Cortex of kidney (tissue), 1 donor: ENCODE measurements at places on chromosomes 11 and 22.

GRCh38 chr11:12585861-12586260 lies 88.4 kb upstream of the TEAD1 start:
- no peak for DNase-seq

- DNase-seq: no peak
Measured at GRCh38 chr11:34044664-34045485, 6.7 kb upstream of the CAPRIN1 start.

DNA sequence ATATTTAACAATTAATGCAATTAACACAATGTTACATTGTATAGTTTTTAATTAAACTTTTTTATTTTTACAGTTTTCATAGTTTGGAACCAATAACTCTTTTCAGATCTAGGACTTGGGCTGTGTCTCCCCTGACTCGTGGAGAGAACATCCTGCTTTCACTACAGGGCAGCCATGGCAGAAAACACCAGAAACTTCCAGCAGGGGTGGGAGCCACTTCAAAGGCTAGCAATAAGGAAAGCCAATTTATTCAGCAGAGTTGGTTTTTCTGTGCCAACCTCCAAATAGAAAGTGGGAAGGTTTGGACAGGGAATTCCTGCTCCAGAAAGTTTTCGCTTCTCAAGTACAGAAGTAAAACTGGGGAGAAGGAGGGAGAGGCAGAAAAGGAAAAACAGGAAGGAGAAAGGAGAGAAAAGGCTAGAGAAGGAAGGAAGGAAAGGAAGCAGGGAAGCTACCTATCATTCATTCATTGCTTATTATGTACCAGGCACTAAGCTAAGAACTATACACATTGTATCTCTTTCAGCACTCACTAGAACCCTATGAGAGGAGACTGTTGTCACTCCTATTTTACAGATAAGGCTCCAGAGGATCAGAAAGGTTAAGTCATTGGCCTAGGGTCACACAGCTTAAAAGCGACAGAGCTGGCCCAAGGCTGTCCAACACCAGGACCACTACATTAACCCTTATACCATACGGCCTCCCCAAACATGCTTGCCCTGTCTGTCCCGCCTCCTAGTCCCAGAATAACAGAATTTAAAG lies 54.8 kb upstream of the CREB3L1 start:
- DNase-seq: no peak

DNA sequence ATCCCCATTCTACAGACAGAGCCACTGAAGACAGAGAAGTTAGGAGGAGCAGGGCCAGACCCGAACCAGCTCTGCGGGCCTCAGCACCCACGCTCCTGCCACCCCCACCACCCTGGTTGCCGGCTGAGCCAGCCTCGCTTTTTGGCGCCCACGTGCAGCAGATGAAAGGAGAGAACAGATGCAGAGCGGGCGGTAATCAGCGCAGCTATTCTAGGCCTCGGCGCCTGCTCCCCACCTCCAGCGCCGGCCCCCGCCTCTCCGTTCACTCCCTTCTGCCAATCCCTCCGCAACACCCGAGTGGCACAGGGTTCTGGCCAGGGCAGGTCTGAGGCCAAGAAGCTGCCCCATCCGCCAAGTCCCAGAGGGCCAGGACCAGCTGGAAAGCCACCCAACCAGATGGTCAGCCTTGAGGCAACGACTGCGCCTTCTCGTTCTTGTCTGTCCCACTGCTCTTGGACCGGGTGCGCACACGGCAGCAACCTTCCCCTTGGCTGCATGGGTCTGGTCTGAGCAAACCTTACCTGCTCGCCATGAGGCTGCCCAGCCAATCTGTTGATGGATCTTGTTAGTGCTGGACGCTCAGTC lies 16.8 kb downstream of the DNAL4 start:
- DNase-seq: no peak

DNA sequence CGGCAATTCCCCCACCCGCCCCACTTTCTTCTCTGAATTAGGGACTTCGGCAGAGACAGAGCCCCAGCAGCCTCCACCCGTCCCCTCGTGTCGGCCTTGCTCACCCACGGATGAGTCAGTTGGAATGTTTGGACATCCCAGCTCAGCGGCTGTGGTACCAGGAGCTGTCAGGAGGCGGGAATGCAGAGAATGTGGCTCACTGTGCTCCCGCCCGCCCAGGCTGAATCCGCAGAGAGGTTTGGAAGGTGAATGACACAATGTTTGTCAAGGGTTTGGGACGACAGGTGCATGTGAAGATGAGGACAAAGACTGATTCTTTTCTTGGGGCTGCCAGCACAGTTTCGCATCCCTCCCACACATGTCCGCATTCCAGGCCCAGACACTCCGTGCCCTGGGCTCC lies 39.6 kb downstream of the LIF start:
- no peak for DNase-seq

DNA sequence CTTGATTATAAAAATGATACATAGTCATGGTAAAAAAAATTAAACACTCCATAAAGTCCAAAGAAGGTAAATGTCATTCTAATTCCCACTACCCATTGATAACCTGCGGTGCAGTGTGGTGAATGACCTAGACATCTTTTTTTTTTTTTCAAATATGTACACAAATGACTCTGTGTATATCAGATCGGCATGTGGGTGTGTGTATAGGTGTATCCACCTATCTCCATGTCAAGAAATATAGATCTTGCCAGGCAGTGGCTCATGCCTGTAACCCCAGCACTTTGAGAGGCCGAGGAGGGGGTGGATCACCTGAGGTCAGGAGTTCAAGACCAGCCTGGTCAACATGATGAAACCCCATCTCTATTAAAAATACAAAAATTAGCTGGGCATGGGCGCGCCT lies 18.4 kb upstream of the CBX6 start:
- no peak for DNase-seq

GRCh38 chr22:46273432-46274148 lies 5.8 kb downstream of the TTC38 start:
- DNase-seq: no peak

DNA sequence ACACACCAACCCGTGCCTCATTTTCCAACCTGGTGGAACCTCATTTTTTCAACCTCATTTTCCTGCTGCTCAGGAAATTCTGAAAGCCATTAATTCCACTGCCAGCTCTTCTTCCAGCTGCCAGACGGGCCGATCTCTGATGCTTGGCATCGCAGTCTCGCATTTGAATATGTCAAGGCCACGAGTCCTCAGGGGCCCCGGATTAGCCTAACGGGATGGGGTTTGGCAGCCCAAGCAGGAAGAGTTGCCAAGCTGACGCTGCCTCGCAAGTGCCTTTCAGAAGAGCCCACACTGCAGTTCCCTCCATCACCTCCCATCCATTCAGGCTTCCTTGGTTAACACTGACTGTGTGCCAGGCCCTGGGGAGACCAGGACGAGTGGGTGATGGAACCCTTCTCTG lies 8.7 kb downstream of the RASD2 start:
- no peak for DNase-seq

DNA sequence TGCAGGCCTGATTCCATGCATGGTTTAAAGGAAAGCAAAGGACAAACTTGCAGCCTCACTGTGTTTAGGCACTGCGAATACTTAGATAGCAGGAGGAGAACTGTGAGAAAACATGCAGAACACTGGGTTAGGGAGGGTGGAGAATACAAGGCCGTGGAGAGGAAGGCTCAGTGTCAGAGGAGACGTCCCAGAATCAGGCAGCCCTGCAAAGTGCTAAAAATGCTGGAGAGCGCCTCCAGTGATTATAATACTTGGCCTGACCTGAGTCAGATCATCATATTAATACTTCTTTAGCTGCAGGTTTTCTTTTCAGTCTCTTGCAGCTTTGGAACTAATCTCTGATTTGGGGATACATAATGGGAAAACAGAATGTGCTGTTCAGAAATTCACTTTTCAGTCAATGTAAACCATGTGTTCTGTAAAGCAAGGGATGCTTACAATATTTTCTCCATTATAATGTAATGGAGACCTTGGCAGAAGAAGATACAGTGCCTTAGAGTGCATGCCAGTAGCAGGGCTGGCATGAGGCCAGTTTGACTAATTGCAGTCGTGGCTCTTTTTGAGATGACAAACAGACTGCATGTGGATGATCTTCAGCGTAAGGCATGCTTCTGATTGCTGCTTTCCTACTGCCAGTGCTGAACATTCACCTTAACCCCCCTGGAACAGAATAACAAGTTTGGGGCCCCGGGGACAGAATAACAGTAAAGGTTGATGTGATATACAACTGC lies 16.8 kb downstream of the EXT2 start:
- DNase-seq: no peak

GRCh38 chr11:122747351-122747781 lies 90.9 kb upstream of the CRTAM start:
- no peak for DNase-seq

DNA sequence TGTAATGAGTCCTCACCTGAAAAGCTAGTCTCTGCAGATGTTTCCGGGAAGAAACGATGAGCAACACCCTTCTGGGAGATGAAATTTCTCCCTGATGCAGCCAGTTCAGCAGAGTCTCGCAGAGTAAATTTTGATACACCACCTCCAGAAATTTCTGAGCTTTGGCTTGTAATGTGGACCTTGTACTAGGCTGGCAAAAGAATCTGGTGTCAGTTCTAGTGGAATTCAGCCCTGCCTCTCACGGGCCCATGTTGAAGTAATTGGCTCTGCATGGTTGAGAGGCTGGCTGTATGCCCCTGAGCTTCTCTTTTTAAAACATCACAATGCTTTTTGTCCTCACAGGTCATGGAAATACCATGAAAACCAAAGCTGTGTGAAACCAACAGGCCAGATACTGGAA lies at the start of gene GLYAT:
GLYAT (minus strand) TSS at position 125 of the 400 bp plus-strand sequence. CDS start 7,447 bp downstream, outside the sequence.
- no peak for DNase-seq

GRCh38 chr22:40426594-40427333 lies 56.4 kb downstream of the SGSM3 start:
- DNase-seq: no peak

DNA sequence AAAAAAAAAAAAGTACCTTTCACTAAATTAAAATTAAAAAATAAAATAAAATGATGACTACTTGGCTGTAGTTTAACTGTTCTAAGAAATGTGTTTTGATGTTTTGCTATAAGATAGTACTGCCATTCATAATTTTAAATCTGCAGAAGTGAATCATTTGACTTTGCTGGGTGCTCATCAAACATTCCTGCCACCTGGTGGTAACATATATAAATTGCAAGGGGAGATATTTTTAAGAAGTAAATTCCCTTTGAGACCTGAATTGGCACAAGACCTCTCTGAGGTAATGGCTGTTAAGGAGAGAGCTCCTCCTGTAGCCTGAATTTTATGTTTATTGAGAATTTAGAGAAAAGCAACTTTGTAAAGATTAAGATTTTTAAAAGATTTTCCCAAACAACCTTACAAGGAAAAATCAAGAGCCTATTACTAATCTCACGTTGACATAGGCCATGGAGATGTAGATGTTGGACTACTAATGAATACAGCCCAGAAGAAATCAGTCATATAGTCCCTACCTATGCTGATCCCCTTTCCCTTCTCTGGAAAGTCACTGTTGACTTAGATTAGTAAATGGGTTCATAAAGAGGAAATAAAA lies 11.9 kb upstream of the NARS2 start:
- DNase-seq: no peak

GRCh38 chr22:40417881-40418280 lies 47.5 kb downstream of the SGSM3 start:
- DNase-seq: no peak

DNA sequence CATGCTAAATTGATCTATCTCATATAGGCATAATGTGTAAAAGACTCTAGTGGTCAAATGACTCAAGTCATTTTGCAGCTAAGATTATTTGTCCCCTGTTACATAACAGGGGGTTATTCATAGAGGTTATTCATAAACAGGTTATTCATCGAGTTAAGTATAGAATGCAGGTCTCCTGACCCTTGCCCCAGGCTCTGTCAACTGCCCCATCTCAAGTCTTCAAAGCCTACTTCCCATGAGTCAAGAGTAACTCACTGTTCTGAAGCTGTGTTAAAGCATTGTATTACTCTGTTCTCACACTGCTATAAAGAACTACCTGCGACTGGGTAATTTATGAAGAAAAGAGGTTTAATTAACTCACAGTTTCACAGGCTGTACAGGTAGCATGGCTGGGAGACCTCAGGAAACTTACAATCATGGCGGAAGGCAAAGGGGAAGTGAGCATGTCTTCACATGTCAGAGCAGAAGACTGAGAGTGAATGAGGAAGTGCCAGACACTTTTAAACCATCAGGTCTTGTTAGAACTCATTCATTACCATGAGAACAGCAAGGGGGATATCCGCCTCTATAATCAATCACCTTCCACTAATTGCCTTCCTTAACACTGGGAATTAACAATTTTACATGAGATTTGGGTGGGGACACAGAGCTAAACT lies 226.2 kb upstream of the BLID start:
- DNase-seq: no peak

DNA sequence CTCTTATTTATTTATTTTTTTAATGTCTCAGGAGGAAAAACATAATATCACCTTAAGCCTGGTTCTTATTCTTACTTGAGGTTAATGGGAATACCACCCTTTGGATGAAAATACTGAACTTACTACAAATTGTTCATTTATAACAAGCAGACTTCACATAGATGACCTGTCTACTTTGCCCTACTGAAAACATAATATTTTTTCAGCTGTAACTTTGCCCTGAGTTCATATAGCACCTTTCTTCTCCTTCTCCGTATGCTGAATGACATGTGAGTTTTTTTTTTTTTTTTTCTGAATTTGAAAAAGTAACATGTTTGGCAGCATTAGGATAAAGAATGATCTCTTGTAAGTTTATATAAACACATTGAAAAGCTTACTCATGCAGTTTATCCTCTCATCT lies 186.8 kb downstream of the TMEM135 start:
- no peak for DNase-seq

DNA sequence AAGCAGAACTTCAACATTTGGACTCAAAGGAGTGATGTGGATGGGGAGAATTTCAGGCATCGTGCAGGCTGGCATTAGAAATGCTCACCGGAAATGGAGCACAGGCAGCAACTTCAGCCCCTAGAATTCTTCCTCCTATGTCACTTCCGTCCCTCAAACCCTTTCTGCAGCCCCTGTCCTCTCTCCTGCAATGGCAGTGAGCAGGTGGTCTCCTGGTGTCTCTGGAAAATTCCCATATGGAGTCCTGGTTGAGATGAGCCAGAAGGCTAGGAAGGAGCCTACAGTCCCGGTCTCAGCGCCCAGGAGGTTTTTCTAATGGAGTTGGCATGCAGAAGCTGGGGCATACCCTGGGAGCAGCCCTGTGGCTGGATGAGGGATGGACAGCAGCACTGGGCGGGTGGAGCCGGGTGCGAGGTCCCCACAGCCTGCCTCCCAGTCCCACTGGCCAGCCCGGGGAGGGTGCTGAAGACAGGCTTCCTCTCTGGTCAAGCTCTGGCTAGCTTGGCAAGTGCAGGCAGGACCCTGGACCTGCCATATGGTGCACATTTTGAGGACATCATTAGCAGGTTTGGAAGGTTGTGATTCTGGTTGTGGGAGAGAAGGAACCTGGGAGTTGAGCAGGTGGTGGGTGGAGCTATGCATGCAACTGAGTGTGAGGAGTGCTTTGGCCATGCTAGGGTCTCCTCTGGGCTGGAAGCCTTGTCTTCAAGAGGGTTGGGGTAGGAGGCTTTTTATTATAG lies 59.8 kb upstream of the B3GAT1 start:
- no peak for DNase-seq
